ENCODE measurements at places on chromosomes 12 and 14. TPM values are rescaled to one million over a fixed set of nuclear protein-coding genes. Genes with fewer than 3 reads are reported as not detected.

The CHMP4A gene
- 29.2 TPM for total RNA-seq

The STYX gene
- total RNA-seq = 12.0 TPM

The DNAJC22 gene
- total RNA-seq = not detected

The BORCS5 gene
- 19.3 TPM for total RNA-seq

The HNRNPA1 gene
- total RNA-seq = 467 TPM

The TMEM117 gene
- total RNA-seq = 9.9 TPM

The DBX2 gene
- under 0.01 TPM for total RNA-seq

The AHNAK2 gene
- total RNA-seq = 11.5 TPM

The HNF1A gene
- not detected for total RNA-seq

The CPM gene
- total RNA-seq = 2.1 TPM

The ZNF891 gene
- 2.1 TPM for total RNA-seq

The TOMM20L gene
- total RNA-seq = not detected

The CD27 gene
- total RNA-seq = not detected

The MYO1H gene
- total RNA-seq = not detected

The FSCB gene
- not detected for total RNA-seq

The SYT10 gene
- not detected for total RNA-seq

The MIPOL1 gene
- 16.7 TPM for total RNA-seq

The OAS3 gene
- total RNA-seq = 6.3 TPM

The CMKLR1 gene
- 5.7 TPM for total RNA-seq

The FRS2 gene
- total RNA-seq = 32.9 TPM

The HVCN1 gene
- total RNA-seq = 5.2 TPM

The LALBA gene
- not detected for total RNA-seq

The KCNJ8 gene
- 32.4 TPM for total RNA-seq

The DAO gene
- total RNA-seq = not detected

The ASB2 gene
- 16.2 TPM for total RNA-seq

The FLVCR2 gene
- total RNA-seq = 7.3 TPM

The RD3L gene
- not detected for total RNA-seq

All from skeletal muscle tissue (tissue), 5 donors.